ENCODE measurements at places on chromosomes 11 and 22. TPM values are rescaled to one million over a fixed set of nuclear protein-coding genes. Genes with fewer than 3 reads are reported as not detected.

Gene NRGN
- not detected for total RNA-seq

Gene RFPL3
- not detected for total RNA-seq

Gene PAMR1
- 499 TPM for total RNA-seq

Gene SYT8
- total RNA-seq, result not detected

Gene VPREB3
- not detected for total RNA-seq

Gene PATE4
- total RNA-seq, result not detected

Gene MOGAT2
- not detected for total RNA-seq

Gene RASL10A
- total RNA-seq, result not detected

Gene UBQLNL
- total RNA-seq, result 0.14 TPM

Gene FBXO3
- total RNA-seq, result 29.2 TPM

Gene OR56A1
- total RNA-seq, result not detected

Gene C11orf97
- not detected for total RNA-seq

Gene KRTAP5-9
- not detected for total RNA-seq

Gene POTEH
- total RNA-seq, result not detected

Gene OR52E8
- total RNA-seq, result not detected

Gene PTDSS2
- 42.6 TPM for total RNA-seq

Gene MICAL3
- 15.5 TPM for total RNA-seq

Gene USP28
- total RNA-seq, result 25.9 TPM

Gene SCUBE2
- 4.4 TPM for total RNA-seq

Gene HEPHL1
- 0.14 TPM for total RNA-seq

Gene APOBEC3B
- total RNA-seq, result 0.37 TPM

Gene ANAPC15
- 23.5 TPM for total RNA-seq

Gene CRYBB2
- not detected for total RNA-seq

Gene OVCH2
- not detected for total RNA-seq

Gene APOL3
- total RNA-seq, result 14.0 TPM

Gene GANAB
- 249 TPM for total RNA-seq

Gene TIGD3
- 0.14 TPM for total RNA-seq

Gene LRP5
- total RNA-seq, result 27.6 TPM

Gene LMF2
- 28.4 TPM for total RNA-seq

Gene RNF141
- 31.1 TPM for total RNA-seq
